ENCODE measurements at places on chromosomes 5 and 9. TPM values are rescaled to one million over a fixed set of nuclear protein-coding genes. Genes with fewer than 3 reads are reported as not detected.

Gene PTGES
- 0.41 TPM for total RNA-seq

Gene ARAP3
- total RNA-seq: 2.7 TPM

Gene C5orf63
- 9.7 TPM for total RNA-seq

Gene CEL
- total RNA-seq: 9.3 TPM

Gene BNC2
- not detected for total RNA-seq

Gene TEK
- total RNA-seq: not detected

Gene PCDHA9
- not detected for total RNA-seq

Gene MZB1
- total RNA-seq: 14.2 TPM

Gene PTGR1
- 0.59 TPM for total RNA-seq

Gene STK32A
- total RNA-seq: not detected

Gene GMCL2
- total RNA-seq: not detected

Gene ADAMTS12
- not detected for total RNA-seq

Gene SHOC1
- not detected for total RNA-seq

Gene ANKS6
- total RNA-seq: 9.8 TPM

Gene SOX30
- total RNA-seq: not detected

Gene CER1
- not detected for total RNA-seq

Gene LEAP2
- total RNA-seq: 1.5 TPM

Gene ZNG1C
- total RNA-seq: 52.1 TPM

Gene NMUR2
- total RNA-seq: not detected

Gene FOXD4
- total RNA-seq: not detected

Gene PRDM9
- total RNA-seq: not detected

Gene GALNT12
- total RNA-seq: 12.0 TPM

Gene SPATA31C1
- total RNA-seq: not detected

Gene NTRK2
- 0.16 TPM for total RNA-seq

Gene AHRR
- total RNA-seq: 38.3 TPM

Gene F2R
- total RNA-seq: 5.8 TPM

Gene PHYHD1
- total RNA-seq: 0.54 TPM

Gene ENTPD8
- not detected for total RNA-seq

Gene SPINK4
- total RNA-seq: not detected

Gene MSMP
- total RNA-seq: 0.46 TPM

Gene SVEP1
- total RNA-seq: 0.07 TPM

Gene HSPB3
- total RNA-seq: not detected

Gene OR1J2
- not detected for total RNA-seq

Gene CKMT2
- total RNA-seq: 0.51 TPM

Gene NEURL1B
- total RNA-seq: 0.23 TPM

Gene FBP2
- total RNA-seq: not detected

Gene NR4A3
- 7.8 TPM for total RNA-seq

Gene ADAMTS13
- 2.6 TPM for total RNA-seq

Gene PCDHGA10
- total RNA-seq: not detected

Gene CDH9
- not detected for total RNA-seq

Gene TMEM203
- 15.3 TPM for total RNA-seq

Gene PCBD2
- 14.1 TPM for total RNA-seq

Gene SLC6A7
- total RNA-seq: not detected

Gene NAIP
- 4.7 TPM for total RNA-seq

Gene PCDHB12
- not detected for total RNA-seq

Gene CD14
- 0.56 TPM for total RNA-seq

Gene IFNA2
- not detected for total RNA-seq

Gene F12
- 2.2 TPM for total RNA-seq

Gene SV2C
- not detected for total RNA-seq

Gene SUSD3
- total RNA-seq: 81.9 TPM
